ENCODE measurements at places on chromosomes 3 and 15.

DNA sequence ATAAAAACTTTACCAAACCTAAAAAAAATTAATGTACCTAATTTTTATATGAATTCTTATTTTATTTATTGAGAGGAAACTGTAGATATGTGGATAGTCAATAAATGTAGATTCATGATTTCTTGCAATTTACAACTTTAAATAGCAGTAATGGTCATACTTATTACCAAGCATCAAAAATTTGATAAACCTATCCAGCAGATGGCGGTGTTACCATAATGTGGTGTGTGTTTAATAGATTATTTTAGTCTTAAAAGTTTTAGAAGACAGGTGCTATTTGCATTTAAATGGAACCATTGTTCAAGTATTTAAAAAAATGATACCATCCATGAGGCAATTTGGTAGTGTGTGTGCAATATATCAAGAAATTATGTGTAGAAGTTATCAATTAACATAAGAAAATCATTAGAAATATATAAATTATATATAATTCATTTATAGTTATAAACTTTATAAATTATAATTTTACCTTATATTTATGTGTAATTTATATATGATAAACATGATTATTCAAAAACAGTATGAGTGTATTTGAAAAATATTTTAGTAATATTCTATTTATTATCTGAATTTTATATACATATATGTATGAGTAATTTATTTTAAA is 176.0 kb upstream of the BCHE start:
- no peak for DNase-seq

- DNase-seq: no peak
Measured at GRCh38 chr3:54856271-54856670, 71.6 kb downstream of the LRTM1 start.

GRCh38 chr3:37862903-37863815 is 1.5 kb downstream of the CTDSPL start:
- DNase-seq: no peak

DNA sequence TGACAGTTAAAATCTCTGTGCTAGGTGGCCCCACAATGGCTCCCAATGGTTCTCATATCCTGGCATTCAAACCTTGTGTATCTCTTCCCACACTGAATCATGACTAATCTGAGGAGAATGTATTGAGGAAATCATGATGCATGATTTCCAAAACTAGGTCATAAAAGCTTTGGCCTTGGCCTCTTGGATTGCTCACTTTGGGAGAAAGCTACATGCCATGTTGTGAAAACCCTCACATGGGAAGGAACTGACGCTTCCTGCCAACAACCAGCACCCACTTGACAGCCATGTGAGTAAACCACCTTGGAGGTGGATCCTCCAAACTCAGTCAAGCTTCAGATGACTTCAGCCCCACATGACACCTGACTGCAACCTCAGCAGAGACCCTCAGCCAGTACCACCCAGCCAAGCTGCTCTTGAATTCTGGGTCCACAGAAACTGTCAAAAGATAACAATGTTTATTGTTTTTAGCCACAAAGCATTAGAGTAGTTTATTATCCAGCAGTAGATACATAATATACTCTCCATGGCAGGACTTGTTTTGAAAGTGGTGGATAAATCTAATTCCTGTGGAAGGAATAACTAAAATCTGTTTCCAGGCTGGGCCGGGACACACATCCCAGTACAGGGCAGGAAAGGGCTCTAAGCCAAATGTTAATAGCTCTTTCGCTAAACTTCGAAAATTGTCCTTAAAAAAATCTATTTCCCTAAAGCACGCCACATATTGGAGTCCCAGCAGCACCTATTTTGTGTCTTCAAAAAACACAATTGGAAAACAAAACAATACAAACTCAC is 1.0 kb upstream of the ZNF620 start:
- DNase-seq: no peak

DNA sequence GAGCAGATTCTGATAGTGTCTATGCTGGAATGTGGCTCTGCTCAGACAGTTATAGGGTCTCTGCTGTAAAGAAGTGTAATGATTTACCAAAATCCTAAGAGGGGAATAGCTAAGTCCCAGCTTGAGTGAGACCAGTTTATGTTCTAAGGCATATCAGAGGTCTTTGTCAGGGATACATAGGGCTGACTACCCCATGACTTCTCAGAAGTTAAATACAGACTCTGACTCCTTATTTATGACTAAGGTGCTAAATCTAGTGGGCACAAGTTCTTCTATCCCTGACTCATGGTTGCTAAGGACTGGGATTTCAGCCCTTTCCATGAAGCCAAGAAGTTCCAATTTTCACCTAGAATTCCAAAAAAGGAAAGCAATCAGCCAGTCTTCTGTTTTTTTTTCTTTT is 192.6 kb upstream of the POU1F1 start:
- DNase-seq: no peak

GRCh38 chr3:190130696-190131095 is 10.0 kb upstream of the P3H2 start:
- DNase-seq: no peak

GRCh38 chr15:78933823-78934654 is 10.8 kb downstream of the CTSH start:
- no peak for DNase-seq

GRCh38 chr3:128723477-128723876 is 2.5 kb upstream of the RAB7A start:
- no peak for DNase-seq

DNA sequence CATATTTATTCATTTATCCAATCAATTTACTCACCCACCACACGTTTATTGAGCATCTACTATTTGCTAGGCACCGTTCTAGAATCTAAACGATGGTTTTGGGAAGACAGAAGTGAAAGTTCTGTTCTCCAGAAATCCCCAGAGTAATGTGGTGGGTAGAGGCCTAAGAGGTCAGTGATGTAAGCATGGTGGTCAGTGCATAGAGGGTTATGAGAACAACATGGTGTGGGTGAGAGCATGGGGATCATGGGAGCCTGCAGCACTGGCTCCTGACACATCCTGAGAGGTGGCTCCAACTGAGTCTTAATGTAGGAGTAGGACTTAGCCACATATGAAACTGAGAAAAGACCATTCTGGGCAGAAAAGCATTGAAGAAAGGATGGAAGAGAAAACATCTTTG is 85.3 kb upstream of the TNFAIP8L3 start:
- DNase-seq: no peak

GRCh38 chr3:182384221-182384620 is 409.1 kb upstream of the ATP11B start:
- DNase-seq: no peak

GRCh38 chr3:106299300-106300098 is 430.7 kb upstream of the CBLB start:
- DNase-seq: no peak

GRCh38 chr3:12910356-12911099 is 69.2 kb upstream of the RPL32 start:
- DNase-seq: no peak

DNA sequence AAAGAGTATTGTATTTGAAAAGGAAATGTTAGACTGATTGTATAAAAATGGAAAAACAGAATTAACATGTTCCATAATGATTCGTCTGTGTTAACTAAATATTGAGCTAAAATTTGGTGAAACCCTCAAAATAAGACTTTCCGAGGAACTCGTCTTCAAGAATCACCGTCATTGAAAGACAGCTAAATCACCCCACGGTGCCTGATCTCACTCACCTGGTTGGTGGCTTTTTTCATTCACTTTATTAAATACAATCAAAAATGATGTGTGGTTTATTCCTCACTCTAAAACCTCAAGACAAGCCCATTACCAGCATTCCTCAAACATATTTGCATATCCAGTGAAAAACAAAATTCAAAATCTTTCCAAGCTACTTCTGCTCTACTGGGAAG is 153.9 kb downstream of the FOXP1 start:
- no peak for DNase-seq

- DNase-seq: no peak
Measured at GRCh38 chr15:86021281-86022264, 58.1 kb upstream of the AGBL1 start.

- DNase-seq: no peak
Measured at GRCh38 chr3:179401561-179401960, 49.7 kb downstream of the GNB4 start.

- peak; percentile 28 for DNase-seq
Measured at GRCh38 chr3:27089068-27089467, 280.1 kb downstream of the NEK10 start.

GRCh38 chr3:129616291-129616690 is 9.8 kb upstream of the PLXND1 start:
- no peak for DNase-seq
